ENCODE measurements at places on chromosomes 7 and 10.

GRCh38 chr7:31000161-31000693, 36.5 kb downstream of the GHRHR start:
- DNase-seq, result no peak

GRCh38 chr7:146090023-146090645, 26.5 kb upstream of the CNTNAP2 start:
- DNase-seq, result no peak

DNA sequence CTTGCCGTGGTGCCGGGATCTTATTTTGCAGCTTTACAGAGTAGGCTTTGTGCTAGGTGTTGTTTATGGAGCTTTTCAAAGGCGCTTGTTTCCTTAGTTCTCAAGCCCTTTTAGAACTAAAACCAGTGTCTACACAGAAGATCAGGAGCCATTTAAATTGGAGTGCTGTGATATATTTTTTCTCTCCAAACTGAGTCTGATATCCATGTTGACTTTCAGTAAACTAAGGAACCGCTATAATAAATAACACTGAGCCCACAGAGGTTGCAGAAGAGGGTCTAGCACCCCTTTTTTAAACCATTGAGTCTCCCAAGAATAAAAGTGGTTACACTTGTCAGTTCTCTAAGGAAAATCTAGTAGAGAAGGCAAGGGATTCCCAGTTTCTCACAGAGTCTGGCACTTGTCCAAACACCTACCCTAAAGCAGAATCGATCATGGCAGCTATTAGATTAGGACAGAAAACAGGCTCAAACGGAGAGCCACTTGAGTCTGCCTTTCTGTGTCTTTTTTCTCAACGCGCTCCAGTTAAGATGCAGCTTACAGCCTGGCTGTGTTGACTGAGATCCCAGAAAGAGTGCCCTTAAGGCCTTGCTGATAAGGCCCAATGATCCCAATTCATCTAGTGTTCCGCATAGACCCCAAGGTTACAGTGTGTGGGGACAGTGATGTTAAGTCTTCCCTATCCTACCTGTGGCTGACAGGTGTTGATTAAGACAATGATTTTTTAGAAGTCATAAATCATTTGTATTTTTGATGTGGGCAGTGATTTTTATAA, 804 bp downstream of the TMEM106B start:
- DNase-seq, result no peak

DNA sequence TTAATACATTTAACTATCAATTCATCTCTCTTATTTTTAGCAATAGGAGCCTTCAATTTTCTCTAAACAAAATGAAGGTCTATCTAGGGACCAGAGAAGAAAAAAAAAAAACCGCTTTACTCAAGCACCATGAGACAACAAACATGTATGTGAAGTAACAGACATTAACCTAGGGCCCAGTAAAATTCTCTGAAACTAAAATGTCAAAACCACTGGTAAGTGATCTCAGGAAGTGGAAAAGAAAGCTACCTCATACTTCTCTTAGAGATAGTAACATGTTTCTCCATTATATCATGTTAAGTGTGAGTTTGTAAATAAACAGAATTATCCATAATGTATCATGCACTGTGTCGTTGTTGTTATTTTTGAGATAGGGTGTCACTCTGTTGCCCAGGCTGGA, 35.4 kb upstream of the PTER start:
- no peak for DNase-seq

DNA sequence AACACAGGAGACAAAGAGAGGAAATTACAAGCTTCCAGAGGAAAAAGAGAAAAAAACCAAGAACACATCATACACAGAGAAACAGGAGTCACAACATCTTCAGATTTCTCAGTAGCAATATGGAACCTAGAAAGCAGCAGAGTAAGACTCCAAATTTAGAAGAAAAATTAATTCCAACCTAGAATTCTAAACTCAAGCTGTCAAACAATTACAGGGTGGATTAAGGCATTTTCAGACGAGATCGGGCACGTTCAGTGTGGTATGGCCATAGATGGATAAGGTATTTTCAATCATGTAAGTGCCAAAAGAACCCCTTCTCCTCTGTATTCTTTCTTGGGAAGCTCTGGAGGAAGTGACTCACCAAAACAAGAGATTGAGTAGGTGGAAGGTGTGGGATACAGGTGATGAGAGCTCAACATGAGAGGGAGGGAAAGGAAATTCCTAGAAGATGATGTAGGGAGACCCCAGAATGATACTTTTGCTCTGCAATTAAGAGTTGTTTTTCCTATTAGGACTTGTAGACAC, 51.6 kb downstream of the FAM204A start:
- DNase-seq, result no peak

DNA sequence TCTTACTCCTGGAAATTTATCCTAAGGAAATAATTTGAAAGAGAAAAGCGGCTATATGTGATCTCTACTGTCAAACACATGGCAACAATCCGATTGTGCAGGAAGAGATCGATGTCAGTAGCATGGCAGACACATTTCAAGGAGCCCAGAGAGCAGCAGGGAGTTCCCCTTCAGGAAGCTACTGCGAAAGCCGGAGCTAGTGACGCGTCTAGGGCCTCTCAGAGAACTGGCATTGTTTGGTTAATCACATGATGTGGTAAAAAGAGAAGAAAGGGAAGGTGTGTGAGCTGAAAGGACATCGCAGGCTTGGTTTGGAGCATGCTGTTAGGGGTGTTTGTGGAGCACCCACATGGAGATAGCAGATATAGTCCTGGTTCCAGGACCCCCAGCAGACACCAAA, 74.9 kb downstream of the BEND7 start:
- DNase-seq, result no peak

- DNase-seq, result no peak
Measured at GRCh38 chr10:79056736-79057391, 11.9 kb upstream of the ZMIZ1 start.

DNA sequence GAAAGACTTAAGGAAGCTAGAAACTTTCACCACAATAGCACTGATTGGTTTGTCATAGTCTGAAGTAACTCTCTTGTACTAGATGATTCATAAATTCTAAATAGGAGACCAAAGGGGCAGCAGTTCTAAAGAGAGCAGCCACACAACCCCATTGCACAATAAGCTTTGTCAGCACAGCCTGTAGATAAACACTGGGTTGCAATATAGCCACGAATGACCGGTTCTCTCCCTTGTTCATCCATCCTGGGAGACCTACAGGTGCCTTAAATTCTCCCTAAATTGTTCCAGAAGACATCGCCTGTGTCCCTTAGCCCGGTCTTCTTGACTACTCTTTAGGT, 167.0 kb downstream of the SNX13 start:
- DNase-seq, result no peak

DNA sequence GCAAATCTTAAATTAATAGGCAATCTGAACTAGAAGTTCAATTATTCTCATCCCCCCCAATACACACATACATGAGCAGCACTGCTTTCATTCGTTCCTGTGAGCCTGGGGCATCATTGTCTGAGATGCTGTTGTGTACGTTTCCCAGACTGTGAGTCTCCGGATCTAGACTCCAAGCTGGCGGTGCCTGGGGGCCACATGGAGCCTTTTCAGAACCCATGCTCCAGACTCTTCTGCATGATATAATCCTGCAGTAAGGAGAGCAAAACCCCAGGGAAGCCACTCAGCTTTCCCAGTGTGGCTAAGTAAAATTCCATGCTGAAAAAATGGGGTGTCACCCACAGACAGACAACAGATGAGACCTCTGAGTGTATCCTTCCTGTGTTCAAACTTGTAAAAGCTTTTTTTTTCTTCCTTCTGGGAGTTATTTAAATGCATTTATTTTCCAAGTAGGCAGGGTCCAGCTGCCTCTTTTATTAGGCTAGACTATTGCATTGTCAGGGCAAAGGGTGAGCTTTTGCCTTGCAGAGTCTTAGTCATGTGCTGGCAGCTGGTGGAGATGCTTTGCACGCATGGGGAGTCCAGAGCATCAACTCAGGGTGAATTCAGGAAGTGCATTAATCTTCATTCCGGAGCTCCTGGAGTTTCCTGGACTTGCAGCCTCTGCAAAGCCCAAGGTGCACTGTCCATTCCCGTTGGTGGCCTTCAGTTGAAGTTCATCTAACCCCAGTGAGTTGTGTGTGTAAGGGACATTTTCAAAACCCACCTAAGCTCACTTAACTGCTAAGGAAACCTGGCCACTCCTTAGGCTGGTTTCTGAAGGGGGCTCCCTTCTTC, 185.7 kb upstream of the ADO start:
- no peak for DNase-seq

GRCh38 chr7:30463405-30464145, 15.0 kb downstream of the NOD1 start:
- DNase-seq, result no peak

DNA sequence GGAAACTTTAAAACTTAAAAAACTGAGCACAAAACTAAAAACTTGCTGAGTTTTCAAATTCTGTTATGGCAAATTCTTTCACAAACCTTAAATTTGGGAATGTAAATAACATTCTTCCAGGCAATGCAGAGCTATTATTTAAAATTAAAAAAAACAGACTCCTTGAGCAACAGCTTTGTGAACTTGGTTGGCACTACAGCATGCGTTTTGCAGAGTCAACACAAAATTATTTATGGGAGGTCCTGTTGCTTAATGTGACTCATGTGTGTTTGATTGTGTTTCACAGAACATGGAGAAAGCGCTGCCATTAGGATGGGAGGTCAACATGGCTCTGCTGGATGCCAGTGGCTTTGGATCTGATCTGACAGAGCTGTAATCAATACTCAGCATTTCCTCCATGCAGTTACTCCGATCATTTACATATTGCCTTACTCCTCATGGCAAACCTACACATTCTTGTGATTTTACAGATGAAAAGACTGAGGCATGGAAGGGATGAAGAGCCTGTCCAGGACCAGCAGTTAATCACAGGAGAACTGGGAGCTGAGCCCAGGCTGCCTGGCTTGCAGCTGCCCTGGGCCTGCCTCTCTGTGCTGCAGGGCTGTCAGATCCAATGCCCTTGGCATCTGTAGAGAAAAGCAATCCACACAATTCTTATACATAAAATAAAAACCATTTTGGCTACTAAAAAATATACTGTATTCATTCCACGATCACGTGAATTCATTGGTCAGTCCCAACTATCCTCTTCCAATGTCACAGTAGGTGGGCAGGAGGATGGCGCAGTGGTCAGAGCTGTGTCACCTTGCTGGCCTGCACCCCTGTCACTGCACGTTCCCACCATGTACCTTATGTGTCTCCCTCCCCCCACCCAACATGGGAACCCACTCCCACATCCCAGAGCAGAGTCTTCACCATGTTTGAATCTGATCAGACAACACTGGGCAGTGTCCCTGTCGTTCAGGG, 200.9 kb downstream of the CXCL12 start:
- DNase-seq, result no peak

GRCh38 chr7:22666732-22667131, 60.3 kb upstream of the IL6 start:
- DNase-seq, result no peak

DNA sequence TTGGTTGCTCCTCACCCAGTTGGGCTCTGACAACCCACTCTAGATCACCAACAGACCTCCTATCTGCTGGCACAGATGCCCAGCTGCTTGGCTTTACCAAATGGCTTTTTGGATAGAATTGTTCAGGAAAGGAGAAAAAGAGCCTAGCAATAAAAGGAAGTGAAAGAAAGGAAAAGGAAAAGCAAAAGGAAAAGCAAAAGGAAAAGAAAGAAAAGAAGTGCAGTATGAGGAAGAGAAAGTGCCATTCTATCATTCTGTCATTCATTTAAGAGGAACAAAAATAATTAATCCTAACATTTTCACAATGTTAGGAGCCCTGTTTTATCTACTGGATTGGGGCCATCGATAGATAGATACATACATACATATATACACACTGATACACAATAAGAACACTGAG, 353.6 kb downstream of the THSD7A start:
- no peak for DNase-seq

DNA sequence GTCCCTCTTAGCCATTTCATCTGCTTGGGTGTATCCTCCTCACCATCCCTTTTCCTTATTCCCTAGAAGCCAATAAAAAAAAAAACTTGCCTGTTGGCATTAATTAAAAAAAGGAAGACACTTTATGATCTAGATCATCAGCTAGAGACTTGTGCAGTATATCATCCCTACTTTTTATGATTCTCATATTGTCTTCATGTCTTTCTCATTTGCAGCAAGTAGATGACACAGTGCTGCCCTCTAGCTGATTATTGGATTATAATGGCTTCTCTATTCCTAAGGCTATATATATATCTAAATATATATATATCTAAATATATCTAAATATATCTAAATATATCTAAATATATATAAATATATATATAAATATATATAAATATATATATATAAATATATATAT, 272.4 kb upstream of the LRGUK start:
- DNase-seq, result no peak

GRCh38 chr10:59971915-59972314, 65.6 kb upstream of the CCDC6 start:
- DNase-seq, result no peak

DNA sequence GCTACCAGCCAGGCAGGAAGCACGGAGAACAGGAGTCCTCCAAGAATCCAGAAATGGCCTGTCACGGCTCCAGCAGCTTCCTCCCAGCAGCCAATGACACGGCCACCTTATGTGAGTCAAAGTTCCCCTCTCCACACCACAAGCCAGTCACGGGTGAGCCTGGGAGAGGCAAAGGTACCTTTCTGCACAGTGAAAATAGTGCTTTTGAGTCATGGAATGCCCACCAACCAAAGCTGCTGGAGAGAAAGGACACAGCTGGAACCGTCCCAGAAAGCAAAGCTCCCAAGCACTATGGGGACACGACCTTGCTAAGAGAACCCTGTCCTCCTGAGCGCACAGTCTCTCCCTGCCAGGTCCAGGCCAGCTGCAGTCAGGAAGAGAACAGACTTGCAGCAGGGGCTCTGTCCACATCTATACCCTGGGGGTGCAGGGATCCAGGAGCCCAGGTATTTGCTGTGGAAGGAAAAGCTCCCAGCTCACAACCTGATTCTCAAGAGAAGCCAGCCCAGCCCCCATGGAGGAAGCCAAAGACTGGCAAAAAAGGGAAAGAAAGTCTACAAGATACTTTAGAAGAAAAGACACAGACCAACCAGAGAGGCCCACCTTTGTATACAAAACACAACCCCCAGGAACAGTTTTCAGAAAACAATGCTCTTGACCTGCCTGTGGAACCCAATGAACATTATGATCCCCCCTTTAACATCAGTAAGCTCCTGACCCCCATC, 24.4 kb downstream of the C10orf71 start:
- no peak for DNase-seq

- no peak for DNase-seq
Measured at GRCh38 chr10:45673074-45673648, 589 bp upstream of the ZFAND4 start.

DNA sequence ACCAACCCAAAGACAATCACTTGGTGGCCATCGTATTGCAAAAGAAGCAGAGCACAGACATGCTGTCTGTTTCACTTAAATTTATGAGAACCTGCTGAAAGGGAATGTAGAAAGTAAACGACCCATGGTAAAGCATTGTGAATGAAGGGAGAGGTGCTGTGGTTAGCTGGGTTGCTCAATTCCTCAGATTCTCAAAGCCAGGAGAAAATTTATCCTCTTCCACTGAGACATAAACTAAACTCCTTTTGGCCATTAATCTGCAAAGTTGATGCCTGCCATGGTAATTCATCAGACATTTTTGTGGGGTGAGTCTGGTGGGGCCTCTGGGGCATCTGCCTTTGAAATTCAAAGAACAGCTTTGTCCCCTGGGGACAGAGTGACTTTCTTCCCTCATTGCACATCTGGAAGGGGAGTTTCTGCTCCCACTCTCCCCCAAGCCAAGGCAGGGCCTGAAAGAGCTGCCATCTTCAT, 951.0 kb downstream of the LRMDA start:
- no peak for DNase-seq
